Astrocyte of the spinal cord (primary cell): ENCODE measurements at places on chromosomes 11 and 22.

- DNase-seq = no peak
These were observed 1.1 kb upstream of the APOBEC3H start for GRCh38 chr22:39095971-39096370.

DNA sequence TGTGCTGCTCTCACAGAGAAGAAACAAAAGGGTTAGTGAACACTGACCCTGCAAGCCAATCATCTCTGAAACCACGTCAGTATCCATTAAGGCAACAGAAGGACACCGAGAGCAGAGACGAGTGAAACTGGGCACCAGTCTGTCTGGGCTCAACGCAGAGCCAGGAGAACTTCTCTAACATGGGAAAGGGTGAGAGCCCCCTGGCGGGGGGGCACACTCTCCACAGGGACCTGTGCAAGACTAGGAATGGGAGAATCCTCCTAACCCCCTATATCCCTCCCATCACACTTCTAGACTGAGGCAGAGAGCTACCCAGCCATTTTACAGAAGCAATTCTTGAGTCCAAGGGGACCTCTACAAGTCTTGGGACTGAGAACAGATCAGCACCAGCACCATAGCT, 285.8 kb downstream of the SOX6 start:
- no peak for DNase-seq

DNA sequence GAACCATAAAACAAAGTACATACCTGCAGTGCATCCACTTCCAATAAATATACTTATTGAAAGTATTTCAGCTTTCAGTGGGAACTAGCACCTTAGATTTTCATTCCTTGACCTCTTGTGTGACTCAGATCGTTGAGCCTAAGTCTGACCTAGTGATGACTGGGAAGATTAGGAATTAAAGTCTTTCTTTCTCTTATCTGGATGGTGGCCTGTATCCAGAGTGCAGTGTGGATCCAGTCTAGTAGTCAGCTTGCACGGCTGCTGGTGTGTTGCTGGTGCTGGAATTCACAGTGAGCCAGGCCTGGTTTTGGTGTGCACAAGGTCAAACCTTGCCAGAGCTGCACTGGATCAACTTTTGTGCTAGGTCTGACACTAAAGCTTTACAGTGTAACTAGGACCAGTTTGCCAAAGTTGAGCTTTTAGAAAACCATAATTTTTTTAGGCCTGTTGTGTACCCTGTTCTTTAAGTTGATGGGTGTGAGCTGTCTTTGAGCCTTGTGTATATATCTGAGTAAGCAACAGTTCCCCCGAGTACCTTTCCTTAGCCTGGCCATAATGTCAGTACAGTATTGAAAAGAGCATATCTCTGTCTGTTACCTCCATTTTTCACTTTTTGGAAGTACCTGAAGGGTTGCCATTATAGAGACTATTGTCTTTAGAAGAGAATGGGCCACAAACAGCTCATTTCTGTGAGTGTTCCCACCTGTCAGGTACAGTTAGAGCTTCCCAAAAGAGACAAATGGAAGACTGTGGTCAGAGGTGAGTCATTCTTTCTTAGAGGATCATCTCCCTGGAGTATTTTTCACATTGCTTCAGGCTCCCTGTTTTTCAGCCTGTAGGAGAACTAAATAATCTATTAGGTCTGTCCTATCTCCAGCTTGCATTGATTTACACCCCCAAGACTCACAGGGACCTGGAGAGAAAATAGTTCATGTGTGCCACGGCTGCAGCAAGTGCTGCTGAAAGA, 89.8 kb downstream of the ALX4 start:
- DNase-seq = no peak

GRCh38 chr11:23313001-23313400, 452.7 kb upstream of the CCDC179 start:
- peak; percentile 70 for DNase-seq

DNA sequence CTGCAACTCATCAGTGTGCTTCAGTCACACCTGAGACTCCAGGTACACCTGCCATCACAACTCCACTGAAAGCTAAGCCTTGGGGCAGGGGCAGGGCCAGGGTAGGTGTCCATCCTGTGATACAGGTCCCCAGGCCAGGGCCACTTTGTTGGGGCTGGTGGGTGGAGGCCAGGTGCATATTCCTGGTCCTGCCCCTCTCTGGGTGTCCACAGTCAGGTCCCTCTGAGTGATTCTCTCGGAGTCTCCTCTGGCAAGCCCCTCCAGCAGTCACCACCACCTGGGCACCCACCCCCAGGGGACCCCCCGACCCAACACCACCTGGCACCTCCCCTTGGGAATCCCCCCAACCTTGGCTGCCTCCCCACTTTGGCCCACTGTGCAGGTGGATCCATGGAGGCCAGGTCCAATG, 9.5 kb upstream of the ACR start:
- no peak for DNase-seq

DNA sequence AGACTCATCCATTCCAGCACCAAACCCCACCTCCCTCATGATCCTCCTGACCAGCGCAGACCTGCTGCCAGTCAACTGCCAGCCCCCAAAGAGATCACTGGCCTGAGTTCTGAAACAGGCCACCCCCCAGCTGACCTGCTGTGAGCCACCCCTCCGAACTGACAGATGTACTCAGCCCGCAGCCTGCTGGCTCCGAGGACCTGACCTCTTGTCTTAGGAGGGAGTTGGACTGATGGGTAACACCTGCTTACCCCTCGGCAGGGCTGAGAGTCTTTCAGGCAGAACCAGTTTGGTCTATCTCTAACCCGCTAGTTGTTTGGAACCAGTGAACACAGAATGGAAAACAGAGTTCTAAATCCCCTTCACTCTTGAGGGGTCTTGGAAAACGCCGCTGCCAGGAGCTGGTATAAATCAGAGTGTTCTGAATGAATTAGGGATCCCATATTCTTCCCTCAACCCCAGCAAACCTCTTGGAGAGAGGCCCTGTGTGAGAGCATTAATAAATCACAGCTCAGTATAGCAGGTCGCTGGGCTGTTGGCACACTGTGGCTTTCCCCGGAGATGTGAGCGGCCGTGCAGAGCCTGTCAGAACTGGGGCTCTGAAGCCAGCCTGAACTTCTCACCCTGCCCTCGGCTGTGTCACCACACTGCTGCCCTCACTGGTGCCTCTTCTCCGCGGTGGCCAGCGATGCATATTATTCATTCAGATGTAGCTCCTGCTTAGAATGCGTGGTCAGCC, 165.1 kb upstream of the NCAM1 start:
- no peak for DNase-seq

GRCh38 chr22:33451866-33452469, 393.8 kb upstream of the SYN3 start:
- no peak for DNase-seq
